ENCODE measurements at places on chromosomes 1 and 21. TPM values are rescaled to one million over a fixed set of nuclear protein-coding genes. Genes with fewer than 3 reads are reported as not detected.

LYPD8 gene
- total RNA-seq: not detected

LAMC2 gene
- 5.3 TPM for total RNA-seq

MORN1 gene
- total RNA-seq: 7.5 TPM

LCE3B gene
- not detected for total RNA-seq

C8A gene
- total RNA-seq: not detected

PPP1R8 gene
- 40.7 TPM for total RNA-seq

TAS1R3 gene
- total RNA-seq: 0.26 TPM

ZC3H11A gene
- total RNA-seq: 95.5 TPM

TADA1 gene
- total RNA-seq: 8.3 TPM

F11R gene
- total RNA-seq: 4.2 TPM

All from aortic smooth muscle cell (primary cell).